M059J (cell line): ENCODE measurements at places on chromosomes 5 and 9.

DNA sequence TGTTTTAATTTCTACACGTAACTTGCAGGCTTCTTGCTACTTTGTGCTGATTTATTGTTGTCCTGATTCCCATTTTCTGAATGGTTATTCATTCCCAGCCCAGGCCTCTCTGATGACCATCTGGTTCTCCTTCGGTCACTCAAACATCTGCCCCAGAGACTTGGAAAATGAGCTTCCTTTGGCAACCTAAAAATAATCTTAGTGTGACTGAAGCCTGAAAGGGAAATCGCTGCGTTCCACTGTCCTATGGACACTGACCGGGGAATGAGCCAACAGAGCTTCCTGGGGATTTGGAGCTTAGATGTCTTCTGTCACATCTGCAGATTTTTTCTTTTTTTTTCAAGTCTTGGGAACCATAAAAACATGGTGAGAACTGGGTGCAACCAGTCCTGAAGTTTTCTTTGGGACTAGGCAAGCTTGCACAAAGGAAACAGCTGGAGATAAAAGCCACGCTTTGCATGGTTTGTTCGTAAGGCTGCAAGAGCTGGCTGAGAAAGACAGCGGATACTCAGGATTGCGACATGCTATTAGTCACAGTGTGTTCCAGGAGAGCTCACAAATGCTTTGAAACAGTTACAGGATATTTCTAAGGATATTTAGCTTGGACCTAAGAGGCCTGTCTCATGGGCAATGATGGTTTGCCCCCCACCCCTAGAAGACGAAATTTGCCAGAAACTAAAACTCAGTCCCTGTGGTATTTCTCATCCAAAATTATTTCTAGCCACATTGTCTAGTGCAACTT, 146.2 kb downstream of the GOLPH3 start:
- peak; percentile 98 for DNase-seq

- no peak for DNase-seq
These were observed 174.8 kb downstream of the MCTP1 start for GRCh38 chr5:95110118-95110517.

DNA sequence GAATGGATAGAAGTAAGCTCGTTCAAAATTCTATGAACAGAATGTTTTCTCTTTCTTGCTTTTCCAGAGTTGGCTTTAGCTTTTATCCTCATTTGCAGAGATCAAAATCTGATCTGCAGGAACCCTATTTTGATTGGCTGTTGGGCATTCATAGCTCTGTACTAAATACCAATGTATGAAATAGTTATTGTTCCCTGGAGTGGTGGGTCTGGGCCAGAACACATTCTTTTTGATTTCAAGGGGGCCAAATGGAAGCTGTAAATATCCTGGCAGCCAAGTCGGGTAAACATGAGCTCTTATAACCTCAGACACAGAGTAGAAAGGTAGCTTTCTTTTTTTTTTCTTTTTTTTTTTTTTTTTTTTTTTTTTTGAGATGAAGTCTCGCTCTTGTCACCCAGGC, 241.5 kb downstream of the PDZD2 start:
- DNase-seq = no peak

DNA sequence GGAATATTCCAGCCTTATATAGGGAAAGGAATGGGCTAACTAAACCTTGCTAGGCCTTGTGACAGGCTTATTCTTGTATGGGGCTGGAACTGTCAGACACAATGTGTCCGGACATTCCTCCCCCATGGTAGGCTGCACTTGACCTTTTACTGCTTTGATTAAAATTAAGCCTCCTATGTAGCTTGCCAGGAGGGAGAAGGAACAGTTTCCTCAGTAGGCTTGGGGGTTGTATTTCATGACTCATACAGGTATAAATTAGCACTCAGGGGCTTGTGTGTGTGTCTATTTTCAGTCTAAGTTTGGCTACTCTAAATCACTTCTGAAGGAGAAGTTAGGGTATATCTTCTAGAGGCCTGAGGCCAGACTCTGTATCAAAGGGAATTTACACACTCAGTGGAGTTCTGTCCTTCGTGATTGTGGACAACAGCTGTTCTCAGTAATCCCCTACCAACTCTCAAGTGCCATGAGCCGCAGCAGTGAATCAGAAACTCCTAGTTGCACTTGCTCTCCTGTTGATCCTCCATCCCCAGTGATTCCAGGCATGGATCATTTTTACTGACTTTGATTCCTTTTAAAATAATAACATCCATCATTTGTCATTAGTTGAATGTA, 16.4 kb downstream of the ADAMTS16 start:
- DNase-seq = peak; percentile 32

DNA sequence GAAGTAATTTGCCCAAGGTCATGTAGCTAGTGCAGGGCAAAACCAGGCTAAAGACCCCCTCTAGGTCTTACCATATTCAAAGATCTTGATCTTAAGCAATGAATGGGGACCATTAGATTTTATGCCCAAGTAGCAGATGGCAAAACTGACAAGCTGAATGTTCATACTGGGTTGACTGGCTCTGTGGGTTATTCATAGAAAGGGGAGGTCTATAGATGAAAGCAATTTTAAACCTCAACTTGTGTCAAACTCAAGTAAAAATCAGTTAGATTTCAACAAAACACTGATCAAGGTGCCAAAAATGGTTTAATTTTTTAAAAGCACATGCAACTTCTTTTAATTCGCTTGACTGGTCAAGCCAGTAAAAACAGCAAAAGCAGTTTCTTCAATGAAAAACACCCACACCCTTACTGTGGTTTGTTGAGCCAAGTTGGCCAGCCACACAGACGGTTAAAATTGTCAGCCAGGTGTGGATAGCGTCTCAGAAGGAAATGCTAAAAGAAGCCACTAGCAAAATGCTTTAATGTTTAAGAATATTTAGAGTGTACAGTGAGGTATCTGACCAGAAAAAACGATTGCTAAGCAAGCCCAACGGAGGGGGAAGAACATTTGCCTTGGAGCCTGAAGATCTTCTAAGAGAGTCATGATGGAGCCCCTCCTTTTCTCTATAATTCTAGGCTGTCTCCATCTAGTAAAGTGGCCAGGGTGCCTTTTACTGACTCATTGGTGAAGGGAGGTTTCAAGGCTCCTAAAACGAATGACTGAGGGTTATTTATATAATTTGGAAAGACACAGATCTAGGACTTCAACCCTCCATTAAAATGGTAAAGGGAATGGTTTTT, 539.6 kb upstream of the CLINT1 start:
- DNase-seq = no peak

DNA sequence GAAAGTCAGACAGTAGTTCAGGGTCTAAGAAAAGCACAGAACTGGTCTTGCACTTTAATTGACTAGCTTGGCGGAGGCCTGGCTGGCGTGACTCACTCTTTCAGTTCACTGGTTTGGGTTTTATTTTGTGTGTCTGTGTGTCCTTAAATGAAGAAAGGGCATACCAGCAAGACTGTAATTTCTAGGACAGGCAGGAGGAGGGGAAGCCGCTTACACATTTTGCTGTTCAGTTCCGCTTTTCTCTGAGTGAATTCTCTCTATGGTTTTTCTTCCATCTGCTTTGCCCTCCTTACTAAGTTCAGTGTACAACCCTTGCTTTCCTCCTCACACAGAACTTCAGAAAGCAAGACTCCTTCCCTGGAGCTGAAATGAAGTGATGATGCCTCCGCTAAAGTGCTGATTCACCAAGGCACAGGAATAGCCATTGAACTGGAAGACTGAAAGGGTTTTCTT, 150.8 kb downstream of the MEF2C start:
- peak; percentile 77 for DNase-seq

DNA sequence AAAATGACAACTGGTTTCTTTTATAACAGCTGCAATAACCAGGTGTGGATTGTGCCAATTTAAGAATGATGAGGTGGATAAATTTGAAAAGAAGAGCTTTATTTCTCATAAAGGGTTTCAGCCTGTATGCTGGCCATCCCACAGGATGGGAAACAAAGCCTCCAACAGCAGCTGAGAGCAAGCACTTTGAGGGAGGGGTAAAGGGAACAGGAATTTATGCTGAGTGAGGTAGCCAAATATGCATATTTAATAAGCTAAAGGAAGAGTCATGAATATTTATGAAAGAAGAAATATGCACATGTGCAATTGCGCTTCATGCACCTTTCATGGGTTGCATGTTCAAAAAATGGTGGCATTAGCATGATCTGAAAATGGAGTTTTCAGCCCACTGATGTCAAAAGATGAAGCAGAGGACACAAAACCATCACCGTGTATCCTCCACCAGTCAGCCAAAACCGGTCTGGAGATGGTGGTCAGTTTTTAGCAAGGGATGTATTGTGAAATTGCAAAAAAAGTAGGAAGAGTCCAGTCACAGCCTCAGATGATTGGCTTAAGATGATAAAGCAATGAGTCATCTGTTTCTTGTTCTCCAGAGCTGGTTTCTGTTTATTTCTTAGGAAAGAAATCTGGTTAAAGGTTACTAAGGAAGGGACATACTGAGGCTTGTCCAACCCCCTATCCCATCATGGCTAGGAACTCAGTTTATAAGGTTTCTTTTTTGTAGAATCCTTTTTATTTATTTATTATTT, 47.9 kb downstream of the DEPDC1B start:
- peak; percentile 92 for DNase-seq
